ENCODE measurements at places on chromosomes 6 and 20.
A peak's percentile ranks its signal among the peaks of the same experiment; 100 is the strongest.

DNA sequence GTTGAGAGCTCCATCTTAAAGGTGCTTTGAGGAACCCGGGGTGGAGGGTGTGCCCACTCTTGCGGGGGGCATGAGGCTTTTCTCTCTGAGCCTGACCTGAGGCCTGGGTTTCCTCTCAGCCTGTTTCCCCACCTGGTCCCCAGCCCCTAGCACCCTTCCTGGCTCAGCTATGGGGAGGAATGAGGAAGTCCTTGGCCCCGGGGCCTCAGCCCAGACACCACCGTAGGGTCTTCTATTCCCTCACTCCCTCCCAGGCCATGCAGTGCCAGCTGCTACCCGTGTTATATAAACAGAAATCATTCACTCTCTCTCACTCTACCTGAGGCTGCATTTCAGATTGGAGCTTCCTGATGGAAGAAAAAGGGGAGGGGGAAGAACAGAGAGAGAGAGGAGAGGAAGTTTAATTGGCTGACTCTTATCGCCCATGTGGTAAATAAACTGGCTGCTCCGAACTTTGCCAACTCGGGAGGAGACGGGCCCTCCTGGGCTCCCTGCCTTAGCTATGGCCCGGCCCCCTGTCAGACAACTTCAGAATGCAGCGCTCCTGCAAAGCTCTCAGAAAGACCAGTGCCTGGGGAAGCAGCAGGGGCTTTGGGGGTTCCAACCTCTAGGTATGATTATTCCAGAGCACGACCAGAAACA is 2.8 kb downstream of the CDH22 start:
- no peak for DNase-seq

- DNase-seq = no peak
These were observed 58.1 kb upstream of the ESR1 start for GRCh38 chr6:151749341-151749740.

DNA sequence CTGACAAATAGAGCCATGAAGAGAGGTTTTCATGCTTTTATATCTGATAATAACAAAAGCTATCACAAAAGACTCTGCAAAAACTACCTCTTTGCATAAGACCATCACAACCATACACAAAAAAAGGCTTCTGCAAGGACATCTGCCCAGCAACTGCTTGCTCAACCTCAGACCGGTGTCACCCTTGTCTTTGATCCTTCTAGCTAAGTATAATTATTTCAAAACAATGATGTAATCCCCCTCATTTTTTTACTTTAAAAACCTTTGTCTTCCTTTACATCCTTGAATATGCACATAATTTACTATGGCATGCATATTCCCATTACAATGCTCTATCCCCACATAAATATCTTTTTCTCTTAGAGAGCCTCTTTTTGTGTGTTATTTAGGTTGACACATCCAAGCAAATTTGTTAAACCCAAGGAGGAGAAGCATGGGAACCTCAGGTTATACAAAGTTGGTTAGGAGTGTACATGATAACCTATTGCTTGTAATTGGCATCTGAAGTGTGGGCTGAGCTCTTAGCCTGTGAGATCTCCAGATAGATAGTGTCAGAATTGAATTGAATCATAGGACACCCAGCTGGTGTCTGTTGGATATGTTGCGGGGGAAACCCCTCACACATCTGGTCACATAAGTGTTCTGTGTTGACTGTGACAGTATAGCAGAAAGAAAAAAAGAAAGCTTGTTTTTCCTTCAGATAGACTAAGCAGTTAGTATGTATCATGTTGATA is 20.7 kb upstream of the CGA start:
- no peak for DNase-seq

DNA sequence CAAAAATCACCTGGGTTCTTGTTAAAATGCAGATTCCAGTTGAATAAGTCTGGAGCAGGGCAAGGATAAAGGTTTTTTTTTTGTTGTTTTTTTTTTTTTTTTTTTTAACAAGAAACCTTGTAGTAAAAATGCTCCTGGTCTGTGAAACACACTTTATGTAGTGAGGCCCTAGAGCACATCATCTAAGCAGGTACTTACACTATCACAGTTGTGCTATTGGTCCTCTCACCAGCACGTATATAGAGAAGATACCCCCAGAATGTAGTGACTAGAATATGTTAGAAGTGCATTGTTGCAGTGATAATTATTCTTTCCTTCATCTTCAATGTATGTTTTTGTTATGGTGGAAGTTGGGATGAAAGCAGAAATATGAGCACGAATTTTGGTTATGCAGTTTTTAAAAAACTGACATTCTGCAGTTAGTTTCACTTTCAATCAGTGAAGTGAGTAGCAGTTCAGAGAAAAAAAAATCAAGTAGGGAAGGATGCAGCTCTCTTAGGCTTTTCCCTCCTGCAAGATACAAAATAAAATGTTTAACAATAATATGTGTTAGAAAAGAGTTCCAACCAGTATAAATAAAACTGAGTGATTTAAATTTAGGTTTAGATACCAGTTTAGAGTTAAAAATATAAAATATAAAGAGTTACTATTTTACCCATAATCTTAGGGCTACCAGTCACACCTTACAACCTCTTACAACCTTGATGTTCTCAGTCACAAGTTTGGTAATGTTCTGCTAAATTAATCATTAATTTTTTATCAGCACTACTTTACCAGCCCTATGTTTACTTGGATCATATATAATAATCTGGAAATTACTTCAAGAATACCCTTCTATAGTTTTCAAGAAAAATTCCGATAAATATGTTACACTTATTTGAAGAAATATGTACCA is 9.2 kb upstream of the DEFB113 start:
- no peak for DNase-seq

DNA sequence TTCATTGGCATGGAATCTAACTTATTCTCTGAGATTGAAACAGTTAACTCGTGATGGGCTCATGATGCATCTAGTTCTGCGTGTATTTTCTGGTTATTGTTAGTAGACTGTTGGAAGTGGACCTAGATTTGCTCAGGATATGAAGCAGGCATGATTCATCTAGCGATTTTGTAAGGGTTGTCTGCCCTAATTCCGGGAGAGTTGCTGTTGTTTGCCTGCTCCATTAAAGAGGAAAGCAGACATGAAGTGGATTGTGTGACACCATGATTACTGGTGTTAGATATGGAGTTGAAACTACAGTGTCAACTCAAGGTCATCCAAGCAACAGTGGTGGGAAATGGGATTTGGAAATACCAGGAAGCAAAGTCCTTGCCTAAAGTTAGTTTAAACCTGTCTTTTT is 41.0 kb downstream of the SOX4 start:
- DNase-seq = peak; percentile 80

DNA sequence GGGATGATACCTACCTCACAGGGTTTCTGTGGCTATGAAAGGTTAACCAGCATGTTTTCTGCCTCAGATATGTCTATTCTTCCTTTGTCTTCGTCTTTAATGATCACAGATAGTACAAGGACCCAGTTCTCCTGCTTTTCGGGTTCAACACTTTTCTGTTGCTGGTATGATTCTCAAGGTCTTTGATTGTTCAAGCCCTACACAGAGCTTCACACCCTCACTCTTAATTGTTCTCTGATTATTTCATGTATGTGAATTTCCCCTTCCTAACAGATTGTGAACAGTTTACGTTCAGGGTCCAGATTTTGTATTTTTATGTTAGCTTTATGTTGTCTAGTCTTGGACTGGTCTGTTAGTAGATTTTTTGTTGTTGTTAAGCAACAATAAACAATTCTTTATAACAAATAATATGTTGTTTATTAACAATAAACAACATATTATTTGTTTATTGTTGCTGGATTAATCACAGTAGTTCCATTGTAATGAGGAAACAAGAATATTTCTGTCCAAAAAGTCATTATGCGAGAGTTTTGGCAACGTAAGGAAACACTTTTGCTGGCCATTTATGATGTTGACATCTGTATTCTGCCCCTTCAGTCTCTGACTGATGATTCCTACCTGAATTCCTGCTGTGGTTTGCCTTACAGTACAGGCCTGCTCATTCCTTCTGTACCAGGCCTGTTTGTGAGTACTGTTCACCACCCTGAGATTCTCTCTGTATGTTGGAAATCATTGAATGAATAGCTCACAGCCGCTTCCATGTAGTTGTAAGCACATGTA is 27.2 kb upstream of the TULP4 start:
- DNase-seq = no peak

DNA sequence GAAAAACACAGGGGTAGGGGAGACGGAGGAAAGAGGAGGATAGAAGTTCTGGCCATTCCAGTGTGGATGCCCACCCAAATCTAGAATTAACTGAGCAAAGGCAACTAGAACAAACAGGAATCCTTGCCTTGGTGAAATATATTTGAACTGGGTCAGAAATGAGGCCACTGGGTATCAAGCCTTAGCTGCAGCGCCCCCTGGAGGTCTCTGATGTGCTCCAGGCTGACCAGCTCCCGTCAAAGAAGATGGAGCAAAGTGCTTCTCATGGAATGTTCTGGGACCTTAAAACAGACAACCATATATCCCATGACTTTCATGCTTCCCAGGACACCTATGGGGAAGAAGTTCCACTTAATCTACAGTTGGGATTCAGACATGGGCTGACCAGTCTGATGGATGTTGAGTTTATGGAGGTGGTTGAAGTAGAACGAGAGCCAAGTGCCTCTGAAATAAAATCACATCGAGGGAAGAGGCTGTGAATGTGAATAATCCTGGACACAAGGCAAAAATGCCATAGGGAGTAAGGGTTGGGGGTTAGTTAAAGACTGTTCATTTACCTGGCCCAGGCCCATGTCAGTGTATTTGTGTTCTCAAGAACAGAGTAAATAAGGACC is 50.4 kb downstream of the HLA-DPB1 start:
- DNase-seq = no peak

Measured in epithelial cell of prostate (primary cell).